ENCODE measurements at places on chromosomes 11 and 22. TPM values are rescaled to one million over a fixed set of nuclear protein-coding genes. Genes with fewer than 3 reads are reported as not detected.

GNG3 gene
- total RNA-seq: not detected

DNA sequence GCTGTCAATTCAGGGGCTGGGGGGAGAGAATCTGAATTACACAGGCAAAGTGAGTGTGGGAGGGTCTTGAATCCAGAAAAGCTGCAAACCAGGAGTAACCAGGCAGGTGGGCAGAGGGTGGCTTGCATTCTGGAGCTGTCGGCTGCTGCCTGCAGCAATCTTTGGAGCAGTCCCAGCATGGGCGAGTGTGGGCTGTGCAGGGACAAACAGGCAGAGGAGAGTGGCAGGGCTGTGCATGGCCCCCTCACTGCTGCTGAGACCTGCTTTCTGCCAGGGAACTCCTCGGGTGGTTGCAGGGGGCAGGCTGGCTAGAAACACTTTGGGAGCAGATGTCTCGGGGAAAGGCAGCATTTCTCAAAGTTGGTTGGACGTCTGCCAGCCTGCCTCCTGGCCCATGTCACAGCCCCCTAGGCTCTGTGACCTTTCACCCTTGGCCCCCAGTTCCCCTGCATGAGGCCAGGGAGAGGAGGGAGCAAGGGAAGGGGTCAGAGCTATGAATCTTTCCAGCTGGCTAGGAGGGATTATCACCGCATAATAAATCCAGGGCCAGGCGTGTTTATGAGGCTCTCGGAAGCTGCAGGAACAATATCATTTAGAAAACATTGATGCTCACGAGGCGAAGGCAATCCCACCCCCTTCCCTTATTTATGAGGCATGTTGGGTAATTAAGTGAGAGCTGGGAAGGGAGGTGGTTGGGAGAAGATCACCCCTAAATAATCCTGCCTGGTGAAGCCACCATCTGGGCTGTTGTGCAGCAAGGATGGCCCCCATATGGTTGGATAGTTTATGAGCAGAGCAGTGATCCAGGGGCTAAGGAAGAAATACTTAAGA, 212.3 kb upstream of the NCAM1 start:
- no peaks in the 10 kb centered on the region for H3K4me1 ChIP-seq
- H3K27ac ChIP-seq: no peak overlapping the region
- no peak overlapping the region for H3K4me3 ChIP-seq
- H3K36me3 ChIP-seq: no peaks in the 10 kb centered on the region
- no peaks in the 10 kb centered on the region for H3K27me3 ChIP-seq

DNA sequence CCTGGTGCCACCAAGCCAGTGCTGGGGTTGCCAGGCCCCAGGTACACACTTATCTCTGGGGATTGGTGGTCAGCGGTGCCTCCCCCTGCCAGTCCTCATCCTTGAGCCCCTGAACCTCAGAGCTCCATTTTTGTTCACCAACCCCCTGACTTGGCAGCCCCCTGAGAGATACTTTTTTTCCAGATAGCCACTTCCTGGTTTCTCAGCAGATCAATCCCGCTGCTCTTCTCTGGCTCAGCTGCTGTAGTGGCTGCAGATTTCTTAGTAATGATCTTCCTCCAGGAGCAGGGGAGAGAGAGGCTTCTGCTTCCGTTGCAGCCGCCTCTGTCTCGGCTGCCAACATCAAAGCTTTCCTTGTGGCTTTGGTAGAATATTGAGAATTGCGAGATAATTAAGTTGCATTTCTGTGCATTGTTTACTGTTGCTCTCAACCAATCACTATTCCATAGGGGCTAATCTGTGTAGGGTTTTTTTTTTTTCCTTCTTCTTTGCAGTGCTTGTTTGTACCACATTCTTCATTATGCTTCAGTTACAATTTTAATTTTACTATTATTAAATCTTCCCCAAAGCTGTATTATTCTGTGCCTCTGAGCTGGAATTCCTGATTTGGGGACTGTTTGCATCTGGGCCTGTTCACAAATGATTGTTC, 92.1 kb downstream of the PKNOX2 start:
- H3K27me3 ChIP-seq: no peaks in the 10 kb centered on the region
- no peaks in the 10 kb centered on the region for H3K36me3 ChIP-seq
- no peaks in the 10 kb centered on the region for H3K4me1 ChIP-seq
- no peak overlapping the region for H3K27ac ChIP-seq
- DNase-seq: no peak

- no peaks in the 10 kb centered on the region for H3K36me3 ChIP-seq
- no peak for DNase-seq
- no peaks in the 10 kb centered on the region for H3K4me1 ChIP-seq
- H3K27me3 ChIP-seq: no peaks in the 10 kb centered on the region
- H3K4me3 ChIP-seq: no peak overlapping the region
These were observed 69.1 kb downstream of the FEZ1 start for GRCh38 chr11:125426818-125427528.

DNA sequence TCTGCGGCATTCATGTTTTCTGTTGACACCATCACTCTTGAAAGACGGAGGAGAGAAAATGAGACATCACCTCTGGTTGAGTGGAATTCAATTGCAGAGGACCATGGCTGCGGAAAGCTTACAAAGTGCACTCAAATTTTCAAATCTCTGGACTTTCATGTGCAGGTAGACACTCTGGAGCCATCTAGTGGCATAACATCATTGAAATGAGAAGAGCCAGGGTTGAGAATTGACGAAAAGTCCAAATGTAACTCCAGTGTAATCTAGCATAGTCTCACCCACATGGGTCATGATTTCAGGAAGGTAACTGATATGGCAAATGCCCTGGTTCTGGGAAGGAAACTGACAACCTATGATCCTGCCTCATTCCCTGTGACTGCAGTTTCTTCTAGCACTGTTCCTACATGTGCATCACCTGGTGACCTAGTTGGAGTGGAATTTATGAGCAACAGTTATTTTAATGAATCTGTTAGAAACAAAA, 687.8 kb downstream of the KCNA4 start:
- H3K4me3 ChIP-seq: no peak overlapping the region
- no peak overlapping the region for H3K27ac ChIP-seq
- no peaks in the 10 kb centered on the region for H3K4me1 ChIP-seq
- no peaks in the 10 kb centered on the region for H3K36me3 ChIP-seq

DNA sequence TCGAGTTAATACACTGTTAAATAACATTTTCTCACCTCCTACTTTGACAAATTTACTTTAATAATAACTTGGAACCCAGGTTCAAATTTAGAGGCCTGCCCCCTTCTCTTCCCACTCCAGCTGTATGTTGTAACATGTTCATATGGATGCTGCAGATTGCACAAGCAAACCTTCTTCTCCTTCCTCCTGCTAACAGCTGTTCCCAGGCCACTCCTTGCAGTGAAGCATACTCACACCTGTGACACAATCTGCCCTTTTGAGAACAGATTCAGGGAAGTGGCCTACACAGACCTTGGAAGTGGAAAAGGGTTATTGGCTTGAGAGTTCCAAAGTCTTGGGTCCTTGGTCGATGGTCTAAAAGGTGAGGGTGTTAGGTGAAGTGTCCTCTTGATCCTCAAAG, 131.9 kb downstream of the TEAD1 start:
- no peak overlapping the region for H3K4me3 ChIP-seq
- no peaks in the 10 kb centered on the region for H3K36me3 ChIP-seq
- no peak overlapping the region for H3K27ac ChIP-seq
- no peaks in the 10 kb centered on the region for H3K27me3 ChIP-seq
- H3K4me1 ChIP-seq: peaks cover 5% of the 10 kb centered on the region

DNA sequence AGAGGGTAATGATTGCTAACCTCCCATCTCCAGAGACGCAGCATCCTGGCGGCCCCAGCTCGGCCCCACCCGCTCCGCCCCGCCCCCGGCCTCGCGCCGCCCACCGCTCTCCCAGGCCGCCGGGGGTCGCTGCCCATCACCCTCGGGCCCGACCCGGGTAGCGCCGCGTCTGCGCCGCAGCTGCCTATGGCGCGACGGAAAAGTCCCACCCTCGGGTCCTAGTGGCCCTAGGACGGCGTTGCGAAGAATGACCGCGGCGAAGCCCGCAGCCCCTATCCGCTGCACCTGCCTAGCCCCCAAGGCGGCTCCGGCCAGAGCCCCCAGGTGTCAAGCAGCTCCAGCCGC, 457 bp downstream of the CPSF7 start:
- H3K36me3 ChIP-seq: peaks cover 9% of the 10 kb centered on the region
- DNase-seq: no peak
- peak overlapping the region; percentile 69 for H3K4me3 ChIP-seq

OR11H1 gene
- total RNA-seq: not detected

GRCh38 chr11:58286249-58286648, 18.2 kb upstream of the OR10W1 start:
- no peaks in the 10 kb centered on the region for H3K4me1 ChIP-seq
- no peak overlapping the region for H3K4me3 ChIP-seq
- H3K36me3 ChIP-seq: no peaks in the 10 kb centered on the region
- no peaks in the 10 kb centered on the region for H3K27me3 ChIP-seq
- DNase-seq: no peak
- H3K27ac ChIP-seq: no peak overlapping the region

- H3K4me3 ChIP-seq: no peak overlapping the region
- DNase-seq: peak; percentile 86
- H3K4me1 ChIP-seq: peaks cover 20% of the 10 kb centered on the region
- peaks cover 3% of the 10 kb centered on the region for H3K36me3 ChIP-seq
- H3K27me3 ChIP-seq: no peaks in the 10 kb centered on the region
These were observed 32.0 kb upstream of the COMT start for GRCh38 chr22:19909350-19910179.

TUBGCP6 gene
- 117 TPM for total RNA-seq

OR6A2 gene
- not detected for total RNA-seq

SF3B2 gene
- total RNA-seq: 130 TPM

DNA sequence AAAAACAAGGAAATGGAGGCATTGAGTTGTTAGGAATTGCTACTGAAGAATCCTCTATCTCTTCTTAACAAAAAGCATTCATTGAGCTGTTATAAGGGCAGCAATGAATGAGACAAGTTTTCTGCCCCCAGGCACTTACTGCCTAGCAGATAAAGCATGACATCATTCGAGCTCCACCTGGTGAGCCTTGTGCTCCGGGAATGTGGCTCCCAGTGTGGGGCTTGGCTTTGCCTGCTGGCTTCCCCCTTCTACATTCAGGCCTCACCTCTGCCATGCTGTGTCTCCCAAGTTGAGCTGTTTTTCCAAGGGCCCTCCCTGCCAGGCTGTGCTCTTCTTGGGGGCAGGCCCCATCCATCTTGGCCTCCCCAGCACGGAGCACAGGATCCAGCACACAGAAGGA, 56.9 kb upstream of the EIF3D start:
- peaks cover 5% of the 10 kb centered on the region for H3K27me3 ChIP-seq
- no peaks in the 10 kb centered on the region for H3K36me3 ChIP-seq
- H3K4me1 ChIP-seq: no peaks in the 10 kb centered on the region
- no peak overlapping the region for H3K4me3 ChIP-seq

- no peaks in the 10 kb centered on the region for H3K27me3 ChIP-seq
- H3K4me1 ChIP-seq: no peaks in the 10 kb centered on the region
- DNase-seq: no peak
- H3K36me3 ChIP-seq: no peaks in the 10 kb centered on the region
- H3K27ac ChIP-seq: no peak overlapping the region
These were observed 5.0 kb upstream of the LRFN4 start for GRCh38 chr11:66851698-66852465.

- no peaks in the 10 kb centered on the region for H3K27me3 ChIP-seq
- no peaks in the 10 kb centered on the region for H3K4me1 ChIP-seq
- no peak overlapping the region for H3K27ac ChIP-seq
These were observed 147.4 kb downstream of the BBOX1 start for GRCh38 chr11:27187848-27188621.

GRCh38 chr22:23259916-23260644, 79.8 kb downstream of the BCR start:
- H3K36me3 ChIP-seq: peaks cover 6% of the 10 kb centered on the region
- H3K4me3 ChIP-seq: no peak overlapping the region
- no peaks in the 10 kb centered on the region for H3K27me3 ChIP-seq

GTSE1 gene
- total RNA-seq: 0.46 TPM

- no peak overlapping the region for H3K4me3 ChIP-seq
- no peaks in the 10 kb centered on the region for H3K36me3 ChIP-seq
- no peaks in the 10 kb centered on the region for H3K27me3 ChIP-seq
These were observed 981.0 kb downstream of the DLG2 start for GRCh38 chr11:84645988-84646694.

GPR83 gene
- not detected for total RNA-seq

SLC22A6 gene
- not detected for total RNA-seq

All from prostate gland (tissue), 2 donors.